ENCODE measurements at places on chromosomes 1 and 21.

DNA sequence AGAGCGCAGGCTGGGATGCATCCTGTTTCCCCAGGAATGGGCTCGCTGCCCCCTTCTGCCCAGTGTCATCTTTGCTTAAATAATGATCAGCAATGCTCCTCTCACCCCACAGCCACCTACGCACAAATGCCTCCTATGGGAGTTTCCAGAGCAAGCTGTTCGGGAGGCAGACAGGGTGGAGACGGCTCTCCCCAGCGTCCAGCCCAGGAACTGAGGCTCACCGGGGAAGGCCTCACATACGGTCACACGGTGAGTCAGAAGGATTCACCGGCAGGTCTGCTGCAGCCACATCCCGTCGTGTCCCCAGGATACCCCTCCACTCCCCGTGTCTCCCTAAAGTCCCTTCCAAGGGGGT is 40.3 kb upstream of the RUNX3 start:
- no peak for DNase-seq

DNA sequence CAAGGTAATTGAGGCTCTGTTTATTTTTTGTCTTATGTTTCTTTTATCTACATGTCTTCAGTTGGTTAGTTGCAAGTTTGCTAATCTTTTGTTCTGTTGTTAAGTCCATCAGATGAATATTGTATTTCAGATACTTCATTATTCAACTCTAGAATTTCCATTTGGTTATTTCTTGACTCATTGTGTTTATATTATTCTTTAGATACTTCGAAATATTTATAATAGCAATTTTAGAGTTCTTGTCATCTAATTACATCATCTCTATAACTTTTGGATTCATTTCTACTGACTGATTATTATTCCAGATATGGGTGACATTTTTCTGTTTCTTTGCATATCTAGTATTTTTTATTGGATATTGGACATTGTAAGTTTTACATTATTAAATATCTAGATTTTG is 405.6 kb downstream of the PLPP3 start:
- no peak for DNase-seq

GRCh38 chr21:38753557-38753971 is 52.2 kb upstream of the ETS2 start:
- no peak for DNase-seq

- no peak for DNase-seq
These were observed 28.7 kb downstream of the NBPF3 start for GRCh38 chr1:21468599-21468998.

- DNase-seq, result no peak
These were observed 84.6 kb downstream of the VPS13D start for GRCh38 chr1:12314333-12314903.

DNA sequence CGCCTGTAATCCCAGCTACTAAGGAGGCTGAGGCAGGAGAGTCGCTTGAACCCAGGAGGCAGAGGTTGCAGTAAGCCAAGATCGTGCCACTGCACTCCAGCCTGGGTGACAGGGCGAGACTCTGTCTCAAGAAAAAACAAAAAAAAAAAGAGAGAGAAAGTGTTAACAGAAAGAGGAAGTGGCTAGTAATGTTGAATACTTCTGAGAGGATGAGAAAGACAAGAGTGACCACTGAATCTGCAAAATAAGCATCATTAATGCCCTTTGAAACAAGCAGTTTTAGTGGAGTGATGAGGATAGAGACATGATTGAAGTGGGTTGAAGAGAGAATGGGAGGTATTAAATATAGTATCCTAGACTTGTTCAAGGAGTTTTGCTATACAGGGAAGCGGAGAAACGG is 11.7 kb downstream of the MPZ start:
- no peak for DNase-seq

- no peak for DNase-seq
These were observed 418.2 kb upstream of the ADGRL2 start for GRCh38 chr1:81382561-81382960.

GRCh38 chr1:213693864-213694263 is 293.9 kb upstream of the PROX1 start:
- DNase-seq, result no peak

- DNase-seq, result no peak
These were observed 64.8 kb downstream of the RAB3GAP2 start for GRCh38 chr1:220207411-220207810.

- DNase-seq, result no peak
These were observed 401 bp downstream of the WNT9A start for GRCh38 chr1:227947386-227947675.

DNA sequence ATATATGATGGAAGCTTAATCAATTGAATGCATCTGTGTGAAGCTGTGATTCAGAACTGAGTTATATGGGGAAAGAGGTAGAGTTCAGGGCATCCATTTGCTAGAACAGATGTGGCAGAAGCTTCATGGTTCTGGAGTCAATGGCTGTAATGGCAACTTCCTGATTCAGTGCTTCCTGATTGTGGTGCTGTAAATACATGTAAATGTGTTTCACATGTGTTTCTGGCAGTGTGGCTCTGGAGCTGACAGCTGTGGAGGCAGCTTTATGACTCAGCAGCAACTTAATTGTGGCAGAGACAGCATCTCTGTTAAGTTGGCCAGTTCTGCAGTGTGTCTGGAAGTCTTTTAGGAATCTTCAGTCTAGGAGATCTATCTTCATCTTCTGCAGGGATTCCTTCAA is 226.6 kb upstream of the ZRANB2 start:
- no peak for DNase-seq

GRCh38 chr1:114457675-114458236 is 53.2 kb downstream of the TRIM33 start:
- DNase-seq, result no peak

DNA sequence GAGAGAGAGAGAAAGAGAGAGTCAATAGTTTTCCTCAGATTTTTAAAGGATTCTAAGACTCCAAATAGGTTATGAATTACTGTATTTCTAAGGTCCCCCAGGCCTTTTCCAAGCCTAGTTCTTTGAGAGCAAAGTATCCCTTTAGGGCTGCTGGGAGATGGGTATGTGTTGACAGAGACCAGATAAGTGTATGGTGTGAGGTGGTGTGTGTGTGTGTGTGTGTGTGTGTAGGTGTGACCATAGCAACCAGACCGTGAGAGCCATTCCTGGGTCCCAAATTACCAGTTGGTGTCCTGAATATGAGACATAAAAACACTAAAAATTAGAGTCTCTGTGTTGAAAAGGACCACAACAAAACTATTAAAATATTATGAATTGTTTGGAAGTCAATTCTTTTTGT is 41.7 kb upstream of the DNAJC6 start:
- DNase-seq, result no peak

DNA sequence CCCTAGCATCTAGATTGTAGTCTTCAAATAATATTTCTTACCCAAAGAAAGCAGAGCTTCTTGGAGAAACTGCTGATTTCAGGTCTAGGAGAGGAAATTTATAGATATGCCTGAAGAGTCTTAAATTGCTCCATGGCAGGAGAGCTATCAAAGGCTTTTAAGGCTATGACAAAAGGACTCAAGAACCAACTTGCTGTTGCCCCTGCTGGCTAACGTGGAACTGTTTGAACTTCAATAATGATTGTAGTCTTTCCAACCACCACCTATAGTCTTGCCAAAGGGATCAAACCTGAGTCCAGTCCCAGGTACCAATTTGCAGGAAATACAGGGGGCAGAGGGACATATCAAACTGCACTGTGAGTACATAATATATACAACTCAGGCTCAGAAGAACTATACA is 336.2 kb upstream of the ESRRG start:
- DNase-seq, result no peak

DNA sequence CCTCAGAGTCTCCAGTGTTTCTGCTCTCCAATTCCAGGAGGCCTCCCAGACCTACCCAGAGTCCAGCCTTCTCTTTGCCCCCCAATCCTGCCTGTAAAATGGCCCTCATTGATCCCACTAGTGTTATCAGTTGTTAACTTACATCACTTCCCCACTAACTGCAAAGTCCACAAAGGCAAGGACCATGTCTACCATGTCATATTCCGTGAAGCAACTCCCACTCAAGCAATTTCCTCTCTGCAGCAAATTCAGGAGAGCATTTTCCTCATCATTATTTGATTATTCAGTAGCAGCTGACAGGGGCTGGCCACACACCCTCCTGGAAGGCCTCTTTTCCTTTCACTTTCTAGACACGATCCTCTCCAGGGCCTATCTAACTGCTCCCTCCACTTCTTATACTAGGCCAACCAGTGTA is 153.5 kb downstream of the RERE start:
- no peak for DNase-seq

- no peak for DNase-seq
These were observed 2.0 kb downstream of the TEX46 start for GRCh38 chr1:23013657-23014056.

DNA sequence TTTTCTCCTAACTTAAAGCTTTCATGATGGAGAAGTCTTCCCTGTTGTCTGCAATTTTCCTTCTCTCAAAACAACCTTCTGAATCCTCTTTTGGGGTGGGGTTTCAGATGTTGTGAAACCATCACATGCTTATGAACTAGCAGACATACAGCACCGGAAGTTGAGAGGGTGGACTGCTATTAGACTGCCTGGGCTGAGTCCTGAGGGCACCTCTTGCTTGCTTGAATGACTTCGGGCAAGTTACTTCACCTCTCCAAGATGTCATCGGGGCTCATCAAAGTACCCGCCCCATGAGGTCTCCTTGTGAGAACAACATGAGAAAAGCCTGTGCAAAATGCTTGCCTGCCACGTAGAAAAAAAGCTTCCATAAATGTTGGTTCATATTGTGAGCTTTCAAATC is 89.6 kb downstream of the CCDC185 start:
- no peak for DNase-seq

GRCh38 chr1:179872558-179872957 is 5.0 kb downstream of the TOR1AIP2 start:
- no peak for DNase-seq

DNA sequence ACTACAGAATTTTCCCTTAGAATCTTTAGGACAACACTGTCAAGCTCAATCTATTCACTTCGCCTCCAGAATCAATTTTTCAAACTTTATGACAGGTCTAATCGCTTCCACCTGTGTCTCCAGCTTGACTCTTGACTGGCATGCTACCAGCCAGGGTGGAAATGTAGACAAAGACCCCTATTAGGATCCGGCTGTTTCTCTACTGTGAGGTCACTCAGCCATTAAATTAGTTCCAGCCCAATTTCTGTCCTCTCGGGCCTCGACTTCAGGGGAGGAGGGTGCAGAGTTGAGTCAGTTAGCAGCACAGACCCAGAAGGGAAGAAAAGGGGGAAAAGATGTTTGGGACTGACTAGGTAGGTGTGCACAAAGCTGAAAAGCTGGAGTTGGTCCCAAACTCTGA is 78.5 kb downstream of the HLCS start:
- no peak for DNase-seq

DNA sequence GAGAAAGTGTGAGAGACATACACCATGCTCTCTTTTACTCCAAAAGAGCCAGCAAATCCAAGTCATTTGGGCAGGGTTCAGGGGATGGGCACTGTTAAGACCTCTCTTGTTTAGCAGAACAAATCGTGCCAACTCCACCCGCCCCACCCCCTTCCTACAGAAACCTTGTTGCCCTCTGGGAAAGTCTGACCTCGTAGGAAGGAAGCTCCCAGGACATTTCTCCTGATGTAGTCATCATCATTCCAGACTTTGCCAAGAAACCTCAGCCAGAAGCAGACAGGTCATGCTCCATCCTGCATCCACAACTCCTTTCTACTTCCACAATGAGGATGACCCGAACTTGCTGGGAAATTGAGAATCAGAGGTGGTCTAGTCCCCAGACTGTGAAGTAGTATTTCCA is 57.7 kb downstream of the UBE2T start:
- DNase-seq, result no peak

DNA sequence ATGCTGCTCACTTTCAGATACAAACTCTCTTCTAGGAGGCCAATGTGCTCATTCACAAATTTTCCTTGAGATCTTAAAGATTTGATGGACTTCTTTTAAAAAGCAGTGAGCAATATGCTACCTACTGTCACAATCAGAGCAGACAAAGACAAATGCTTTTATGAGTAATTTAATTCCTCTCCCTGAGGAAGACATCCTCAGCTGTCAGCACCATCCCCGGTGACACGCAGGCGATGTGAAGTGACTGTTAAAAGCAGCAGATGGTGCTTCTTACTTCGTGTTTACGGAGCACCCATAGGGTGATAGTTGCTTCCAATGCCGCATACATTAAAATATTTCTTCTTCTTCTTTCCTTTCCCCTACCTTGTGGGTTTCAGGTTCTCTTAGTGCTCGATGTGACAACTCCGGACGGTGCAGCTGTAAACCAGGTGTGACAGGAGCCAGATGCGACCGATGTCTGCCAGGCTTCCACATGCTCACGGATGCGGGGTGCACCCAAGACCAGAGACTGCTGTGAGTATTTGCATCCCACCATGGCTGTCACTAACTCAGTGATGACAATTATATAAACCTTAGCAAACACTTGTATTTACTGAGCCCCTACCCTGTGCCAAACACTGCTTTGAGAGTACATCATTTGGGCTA is 29.1 kb downstream of the LAMC2 start:
- no peak for DNase-seq

DNA sequence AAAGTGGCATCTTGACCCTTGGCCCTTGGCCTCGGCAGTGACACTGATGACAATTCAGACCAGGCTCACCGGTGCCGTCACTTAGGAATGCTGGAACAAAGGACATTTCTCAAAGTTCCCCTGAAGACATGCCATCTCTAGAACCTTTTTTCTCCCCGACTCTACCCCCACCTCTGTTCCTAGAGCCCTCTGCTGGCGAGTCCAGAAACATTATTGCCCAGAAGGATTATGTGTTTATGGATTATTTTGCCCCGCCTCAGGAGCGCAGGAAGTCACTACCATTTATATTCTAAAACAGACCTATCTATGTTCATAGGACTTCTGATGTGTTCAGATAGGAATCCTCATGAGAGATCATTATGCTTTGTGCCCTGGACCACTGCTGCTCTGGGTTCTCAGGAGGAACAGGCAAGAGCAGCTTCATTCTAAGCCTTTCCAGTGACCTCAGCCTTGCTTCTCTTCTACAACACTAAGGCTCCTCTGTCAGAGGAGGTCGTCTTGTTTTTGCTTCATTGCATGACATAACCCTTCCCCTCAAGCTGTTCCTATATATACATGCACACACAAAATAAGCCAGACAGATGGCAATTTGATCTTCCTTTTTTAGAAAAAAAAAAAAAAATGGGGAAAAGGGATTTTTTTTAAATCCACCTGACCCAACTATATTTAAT is 12.4 kb upstream of the SHISA4 start:
- DNase-seq, result no peak

DNA sequence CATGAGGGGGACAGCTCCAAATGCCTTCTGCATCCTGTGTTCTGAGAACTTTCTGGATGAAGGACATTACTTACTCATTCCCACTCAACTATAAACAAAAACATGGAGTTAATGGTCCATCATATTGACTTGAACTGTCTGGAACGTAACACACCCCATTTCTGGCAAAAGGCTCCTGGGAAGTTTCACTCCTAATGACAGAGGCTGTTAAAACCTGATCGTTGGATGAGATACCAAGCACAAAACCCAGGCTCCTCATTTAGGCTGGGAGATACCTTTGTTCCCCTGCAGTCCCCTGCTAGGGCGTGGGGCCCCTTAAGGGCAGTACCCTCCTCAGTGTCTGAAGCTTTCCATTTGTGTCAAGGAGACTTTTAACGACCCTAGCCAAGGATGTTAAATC is 78.9 kb downstream of the RHOU start:
- no peak for DNase-seq

Measured in activated T-helper 1 cell treated with anti-CD3 and anti-CD28 coated beads, Interleukin-2, amount 50 U/mL, for 16 hours (primary cell).